ENCODE measurements at places on chromosomes 7 and 10.

DNA sequence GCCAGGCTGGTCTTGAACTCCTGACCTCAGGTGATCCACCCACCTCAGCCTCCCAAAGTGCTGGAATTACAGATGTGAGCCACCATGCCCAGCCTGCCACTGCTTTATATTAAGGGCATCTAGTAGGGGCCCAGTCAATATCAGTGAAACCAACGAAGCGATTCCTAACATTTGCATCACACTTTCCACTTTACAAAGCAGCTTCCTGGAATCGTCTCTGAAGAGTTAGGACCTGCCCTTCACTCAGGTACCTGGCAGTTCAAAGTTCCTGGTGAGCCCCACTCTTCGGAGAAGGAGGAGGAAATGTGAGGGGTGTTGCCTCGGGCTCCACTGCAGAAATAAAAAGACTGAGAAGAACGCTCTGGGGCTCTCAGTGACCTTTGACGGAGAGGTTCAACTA, 31.1 kb upstream of the EZH2 start:
- DNase-seq = no peak

DNA sequence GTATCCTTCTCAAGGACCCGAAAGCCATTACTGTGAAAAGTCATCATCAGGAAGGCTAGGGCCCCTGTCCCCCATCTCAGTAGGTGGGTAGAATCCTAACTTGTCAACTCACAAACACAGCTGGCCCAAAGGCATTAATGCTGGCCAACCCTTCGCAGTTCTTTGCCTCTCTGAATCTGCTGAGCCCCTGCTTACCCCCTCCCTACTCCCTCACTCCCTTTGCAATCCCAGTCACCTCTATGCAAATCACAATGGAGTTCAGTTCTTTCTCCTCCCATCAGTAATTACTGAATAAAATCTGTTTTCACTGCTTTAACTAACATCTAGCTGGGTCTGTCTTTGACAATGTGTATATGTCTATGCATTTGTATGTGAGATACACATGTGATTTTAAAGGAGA, 38.1 kb upstream of the AOAH start:
- no peak for DNase-seq

DNA sequence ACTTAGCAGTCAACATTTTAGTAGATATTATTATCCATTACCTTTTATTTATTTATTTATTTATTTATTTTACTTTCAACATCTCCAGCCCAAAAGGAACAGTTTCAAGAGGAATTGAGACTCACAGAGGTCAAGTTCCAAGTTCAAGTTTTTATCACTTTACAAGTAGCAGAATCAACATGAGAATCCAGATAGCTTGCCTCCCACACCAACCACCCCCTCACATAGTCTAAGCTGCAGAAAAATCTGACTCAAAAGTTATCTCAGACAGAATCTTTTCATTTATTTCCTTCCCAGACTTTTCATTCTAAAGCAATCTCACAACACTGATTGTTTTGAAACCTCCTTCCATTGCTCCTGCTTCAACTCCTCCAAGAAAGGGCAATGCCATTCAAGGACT, 129.6 kb downstream of the GRM3 start:
- no peak for DNase-seq

DNA sequence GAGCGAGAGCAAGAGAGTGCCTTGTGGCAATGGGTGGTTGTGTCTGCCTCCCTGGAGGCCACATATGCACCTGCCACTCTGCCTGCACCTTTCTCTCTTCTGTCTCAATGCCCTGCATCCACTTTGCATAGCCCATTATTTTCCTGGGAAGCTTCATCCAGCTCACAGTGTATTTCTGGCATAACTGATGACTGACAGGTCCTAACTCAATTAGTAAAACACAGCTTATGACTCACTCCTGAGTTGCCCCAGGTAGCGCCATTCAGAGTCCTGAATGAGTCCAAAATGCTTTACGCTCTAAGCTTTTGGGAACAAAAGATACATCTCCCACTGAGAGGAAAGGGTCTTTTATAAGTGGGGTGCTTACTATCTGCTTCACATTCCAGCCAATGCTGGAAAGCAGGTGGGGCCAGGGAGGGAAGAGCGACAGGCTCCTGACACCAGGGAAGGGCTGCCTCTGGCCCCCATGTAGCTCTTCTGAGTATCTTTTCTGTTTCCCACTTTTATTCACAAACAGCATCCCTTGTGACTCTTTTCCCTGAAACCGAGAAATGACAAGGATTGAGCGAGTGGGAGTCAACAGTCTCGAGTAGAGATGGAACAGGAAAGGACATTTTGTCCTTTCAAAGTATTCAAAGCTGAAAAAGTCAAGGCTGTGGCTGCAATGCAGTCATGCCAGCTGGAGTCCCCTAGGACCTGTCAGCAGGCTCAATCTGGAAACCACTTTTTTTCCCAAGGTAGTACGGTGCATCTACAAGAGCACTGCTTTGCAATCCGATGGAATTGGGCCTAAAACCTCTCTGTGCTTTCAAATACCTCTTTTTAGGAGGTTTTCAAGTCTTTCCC, 479.3 kb upstream of the PODXL start:
- no peak for DNase-seq

DNA sequence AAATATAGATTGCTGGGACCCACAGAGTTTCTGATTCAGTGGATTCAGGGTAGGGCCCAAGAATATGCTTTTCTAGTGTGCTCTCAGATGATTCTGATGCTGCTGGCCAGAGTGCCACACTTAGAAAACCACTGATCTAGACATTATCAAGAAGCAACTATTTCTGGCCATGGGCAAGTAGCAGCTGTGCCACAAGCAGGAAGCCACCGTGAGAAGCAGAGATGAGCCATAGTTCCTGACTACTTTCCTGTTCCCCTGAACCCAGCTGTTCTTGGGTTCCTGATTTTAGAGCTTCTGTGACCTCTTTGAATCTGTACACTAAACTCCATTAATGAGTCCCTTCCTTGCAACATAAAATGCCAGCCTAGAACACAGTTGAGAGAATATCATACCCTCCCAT, 38.1 kb upstream of the PIK3AP1 start:
- no peak for DNase-seq

GRCh38 chr10:124259139-124259825, 159.4 kb downstream of the OAT start:
- DNase-seq = no peak

GRCh38 chr7:122884186-122884585, 2.1 kb downstream of the CADPS2 start:
- DNase-seq = no peak

GRCh38 chr7:155363852-155364600, 66.3 kb downstream of the INSIG1 start:
- no peak for DNase-seq

- DNase-seq = no peak
Measured at GRCh38 chr10:6128087-6128486, 39.3 kb downstream of the RBM17 start.

- DNase-seq = no peak
Measured at GRCh38 chr7:136919820-136920219, 51.4 kb downstream of the CHRM2 start.

- DNase-seq = no peak
Measured at GRCh38 chr10:1706711-1707110, 30.6 kb downstream of the ADARB2 start.

DNA sequence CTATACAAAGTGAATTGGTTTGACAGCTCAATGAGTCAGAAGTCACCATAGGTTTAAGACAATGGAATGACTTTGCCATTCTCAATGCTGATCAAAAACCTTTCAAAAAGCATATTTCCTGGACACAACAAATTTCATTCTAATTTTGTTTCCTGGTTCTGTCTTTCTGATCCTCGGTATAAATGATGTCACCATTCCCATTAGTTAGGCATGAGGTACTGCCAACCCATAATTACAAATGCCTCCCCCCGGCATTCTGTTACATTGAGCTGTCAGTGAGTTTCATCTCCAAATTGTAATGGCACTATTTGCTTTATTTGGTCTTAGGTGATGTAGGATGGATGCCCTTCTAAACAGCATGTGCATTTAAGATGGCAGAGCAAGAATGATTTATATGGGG, 81.7 kb upstream of the NFE2L3 start:
- no peak for DNase-seq

- DNase-seq = no peak
Measured at GRCh38 chr7:144736880-144737493, 98.9 kb downstream of the TPK1 start.

DNA sequence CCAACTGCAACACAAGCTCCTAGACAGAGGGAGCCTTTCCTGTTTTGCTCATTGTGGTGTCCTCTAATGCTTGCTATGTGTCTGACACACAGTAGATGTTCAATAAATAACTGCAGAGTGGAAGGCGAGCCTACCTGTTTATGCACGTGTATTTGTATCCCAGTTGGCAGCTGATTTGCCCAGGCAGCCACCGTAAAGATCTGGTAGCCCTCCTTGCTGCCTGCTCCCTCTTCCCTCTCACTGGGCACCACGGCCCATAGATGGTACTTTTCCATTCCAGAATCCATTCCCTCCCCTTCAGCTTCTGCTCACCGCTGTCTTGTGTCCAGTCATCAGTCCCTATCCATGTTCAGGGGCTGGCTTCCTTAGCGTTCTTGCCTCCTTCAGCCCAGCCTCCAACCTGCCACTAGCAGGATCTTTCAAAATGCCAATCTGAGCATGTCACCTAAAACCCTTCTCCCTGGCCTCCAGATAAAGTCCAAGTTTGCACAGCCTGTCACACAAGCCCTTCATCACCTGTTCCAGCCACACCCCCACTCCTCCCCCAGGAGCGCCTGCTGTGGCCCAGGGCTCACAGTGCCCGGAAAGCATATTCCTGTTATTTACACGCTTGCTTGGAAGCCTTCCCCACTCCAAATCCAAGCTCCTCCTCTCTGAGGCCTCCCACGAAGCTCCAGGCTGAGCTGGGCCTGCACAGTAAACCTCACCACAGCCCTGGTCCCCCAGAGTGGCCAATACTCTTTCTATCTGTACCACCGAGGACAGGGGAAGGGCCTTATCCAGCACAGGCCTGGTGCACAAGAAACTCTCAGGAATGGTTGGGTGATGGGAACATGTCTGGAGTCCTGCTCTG, 21.0 kb downstream of the ZCCHC24 start:
- no peak for DNase-seq

DNA sequence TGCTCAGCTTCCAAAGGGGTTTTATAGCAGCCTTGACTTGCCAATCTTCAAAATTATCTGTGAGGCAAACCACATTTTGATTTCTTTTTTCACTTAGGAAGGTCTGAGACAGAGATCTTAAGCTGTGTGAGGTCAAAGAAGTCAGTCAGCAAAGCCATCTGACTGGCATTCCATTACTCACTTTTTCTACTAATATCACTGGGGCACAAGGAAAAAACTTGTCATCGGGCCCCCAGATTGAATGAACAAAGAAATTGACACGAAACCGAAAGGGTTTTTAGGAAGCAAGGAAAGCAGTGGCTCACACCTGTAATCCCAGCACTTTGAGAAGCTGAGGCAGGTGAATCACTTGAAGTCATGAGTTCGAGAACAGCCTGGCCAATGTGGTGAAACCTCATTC, 78.5 kb upstream of the FRMD4A start:
- DNase-seq = no peak

GRCh38 chr7:130912082-130912861, 178.3 kb upstream of the KLF14 start:
- DNase-seq = no peak

- DNase-seq = no peak
Measured at GRCh38 chr7:34011696-34012095, 106.4 kb downstream of the BMPER start.

DNA sequence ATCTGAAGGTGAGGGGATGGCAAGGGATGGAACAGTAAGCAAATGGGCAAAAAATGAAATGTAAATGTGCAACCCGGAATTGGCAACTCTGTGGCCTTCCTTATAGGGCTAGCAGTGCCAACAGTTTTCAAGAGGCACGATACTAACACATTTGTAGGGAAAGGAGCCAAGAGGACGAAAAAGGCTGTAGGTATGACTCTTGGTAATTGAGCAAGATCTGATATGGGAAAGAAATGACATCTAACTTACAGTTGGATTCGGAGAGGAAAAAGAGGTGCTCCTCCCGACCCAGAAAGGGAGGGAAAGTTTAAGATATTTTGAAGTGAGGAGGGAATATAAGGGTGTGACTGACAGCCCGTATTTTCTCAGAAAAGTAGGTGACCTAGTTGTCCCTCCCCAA, 2.1 kb upstream of the CREM start:
- no peak for DNase-seq

DNA sequence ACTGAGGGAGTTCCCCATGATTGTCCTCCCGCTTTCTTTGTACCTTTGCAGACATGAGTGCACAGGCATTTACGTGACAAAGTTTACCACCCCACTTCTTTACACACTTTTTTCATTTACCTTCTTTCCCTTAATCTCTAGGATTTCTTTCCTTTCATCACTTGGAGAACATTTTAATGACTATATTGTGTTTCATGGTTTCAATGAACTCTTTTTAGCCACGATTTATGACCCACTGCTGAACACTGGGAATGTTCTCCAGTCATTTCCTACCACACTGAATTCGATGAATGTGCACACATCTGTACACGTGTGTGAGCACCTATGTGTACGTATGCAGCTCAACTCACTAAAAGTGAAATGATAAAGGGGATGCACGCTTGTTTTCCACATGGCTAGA, 371.7 kb upstream of the IGFBP3 start:
- DNase-seq = no peak

GRCh38 chr10:96565774-96566173, 21.0 kb downstream of the TM9SF3 start:
- DNase-seq = no peak

- DNase-seq = no peak
Measured at GRCh38 chr10:99682752-99683151, 23.4 kb downstream of the ENTPD7 start.

GRCh38 chr10:114718374-114718773, 60.3 kb upstream of the ABLIM1 start:
- DNase-seq = no peak

DNA sequence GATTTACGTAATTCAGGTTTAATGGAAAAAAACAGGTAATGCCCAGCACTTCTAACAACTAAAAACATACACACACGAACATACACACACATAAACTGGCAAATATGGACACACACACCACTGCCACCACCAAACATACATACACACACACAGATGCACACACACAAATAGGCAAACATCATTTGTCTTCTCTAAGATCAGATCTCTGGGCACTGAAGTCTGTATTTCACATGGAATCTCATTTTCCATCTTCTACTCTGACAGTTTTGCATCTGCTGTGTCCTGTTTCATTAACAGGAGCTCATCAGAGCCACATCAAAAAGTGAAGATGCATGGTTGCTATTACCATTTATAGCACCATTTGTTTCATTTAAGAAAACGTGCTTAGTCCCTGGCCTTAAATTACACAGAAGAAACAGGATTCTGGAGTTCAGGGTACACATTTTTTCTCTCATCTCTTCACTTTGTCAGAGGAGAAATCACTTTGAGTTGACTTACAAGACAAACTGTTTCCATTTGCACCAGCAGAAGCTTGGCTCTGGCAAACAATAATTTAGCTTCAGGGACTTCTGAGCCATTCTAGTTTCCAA, 165.3 kb downstream of the SORCS1 start:
- DNase-seq = no peak

Measured in activated naive CD4-positive, alpha-beta T cell (primary cell).